ENCODE measurements at places on chromosomes 3 and 15. TPM values are rescaled to one million over a fixed set of nuclear protein-coding genes. Genes with fewer than 3 reads are reported as not detected.

DNA sequence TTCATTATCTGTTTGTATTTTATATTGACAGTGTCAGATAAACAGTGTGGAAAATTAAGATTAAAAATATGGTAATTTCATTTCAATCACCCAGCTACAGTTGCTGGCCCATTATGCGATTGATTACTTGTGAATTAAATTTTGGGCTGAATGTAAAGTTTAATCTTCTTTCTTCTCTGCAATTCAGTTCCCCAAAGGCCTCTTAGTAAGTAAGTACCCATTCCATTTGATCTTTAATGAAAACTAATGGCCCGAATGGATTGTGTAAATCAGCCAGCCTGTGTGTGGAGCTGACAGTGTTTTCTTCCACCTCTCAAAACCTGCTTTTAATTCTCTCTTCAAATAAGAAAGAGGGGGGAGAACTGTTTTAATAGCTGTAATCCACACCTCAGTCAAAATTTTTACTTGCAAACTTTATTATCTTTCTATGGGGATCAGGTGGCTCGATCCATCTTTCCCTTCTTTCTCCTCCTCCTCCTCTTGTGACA, 307.1 kb downstream of the IL20RB start:
- no peak for DNase-seq

CYP1A1 gene
- 0.36 TPM for total RNA-seq

TRH gene
- 0.64 TPM for total RNA-seq

GRCh38 chr3:141426404-141427034, 58.2 kb downstream of the ZBTB38 start:
- DNase-seq = peak; percentile 68

DNA sequence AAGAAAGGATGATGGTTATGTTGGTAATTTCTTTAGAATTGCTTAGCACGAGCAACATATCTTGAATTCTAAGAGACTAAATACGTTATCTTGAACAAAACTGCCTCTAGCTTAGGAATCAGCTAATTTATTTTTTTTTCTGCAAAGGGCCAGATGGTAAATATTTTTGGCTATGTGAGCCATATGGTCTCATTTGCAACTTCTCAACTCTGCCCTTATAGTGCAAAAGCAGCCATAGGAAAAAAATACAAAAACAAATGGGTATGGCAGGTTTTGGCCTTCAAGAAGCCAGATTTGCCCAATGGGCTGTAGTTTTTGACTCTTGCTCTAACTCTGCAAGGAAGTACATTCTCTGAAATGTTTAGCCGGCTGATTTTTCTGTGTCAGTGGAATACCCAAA, 11.9 kb downstream of the OXSM start:
- no peak for DNase-seq

GRAMD2A gene
- 7.8 TPM for total RNA-seq

DNA sequence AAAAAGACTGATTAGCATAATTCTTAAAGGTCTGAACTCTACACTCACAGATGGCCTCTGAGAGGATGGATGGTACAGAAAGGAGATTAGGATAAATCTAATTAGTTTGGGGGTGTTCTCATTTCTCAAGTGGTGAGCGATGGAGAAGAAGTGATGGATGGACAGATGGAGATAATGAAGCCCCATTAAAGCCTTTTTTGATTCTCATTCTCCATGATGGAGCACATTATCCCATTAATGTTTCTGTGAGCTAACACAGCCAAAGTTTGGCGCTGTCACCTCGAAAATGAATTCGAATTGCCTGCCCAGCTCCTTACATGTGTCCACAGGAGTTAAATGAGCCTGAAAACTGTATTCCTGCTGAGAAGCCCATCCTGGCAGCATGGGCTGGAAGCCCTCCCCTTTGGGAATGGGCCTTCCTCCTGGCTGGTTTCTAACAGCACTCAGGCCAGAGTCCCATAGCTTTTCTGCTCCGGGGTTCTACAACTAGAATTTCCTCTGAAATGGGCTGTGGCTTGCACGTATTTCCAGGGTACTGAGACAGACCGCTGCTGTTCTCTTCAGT, 726.0 kb upstream of the CFAP20DC start:
- DNase-seq = no peak

ACKR2 gene
- total RNA-seq = 0.66 TPM

- no peak for DNase-seq
Observed at GRCh38 chr3:157310329-157311052, 126.2 kb upstream of the PTX3 start.

DNA sequence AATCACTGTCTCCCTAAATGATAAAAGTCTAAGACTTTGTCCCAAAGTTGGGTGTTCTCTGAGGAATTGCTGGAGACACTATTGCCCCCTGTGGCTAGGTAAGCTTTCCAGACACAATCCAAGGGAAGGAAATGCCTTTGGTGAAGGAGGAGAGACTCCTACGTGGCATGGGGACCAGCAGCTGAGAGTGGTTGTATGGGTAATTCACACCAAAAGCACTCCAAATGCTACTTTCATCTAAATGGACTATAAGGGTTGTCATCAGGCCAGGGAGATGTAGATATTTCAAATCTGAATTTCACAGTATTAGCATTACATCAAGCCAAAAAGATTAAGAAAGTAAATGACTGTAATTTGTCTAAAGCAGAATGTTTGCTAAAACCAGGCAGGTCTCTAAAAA, 400.8 kb upstream of the THBS1 start:
- DNase-seq = no peak

CLDN11 gene
- total RNA-seq = 50.6 TPM

- peak; percentile 70 for DNase-seq
Observed at GRCh38 chr3:37243820-37244748, 69.7 kb upstream of the LRRFIP2 start.

- DNase-seq = no peak
Observed at GRCh38 chr3:45994419-45995235, 997 bp downstream of the FYCO1 start.

RLBP1 gene
- 5.3 TPM for total RNA-seq

- no peak for DNase-seq
Observed at GRCh38 chr3:68287101-68287500, 632.7 kb upstream of the SUCLG2 start.

FBXO40 gene
- total RNA-seq = 3.2 TPM

GPR62 gene
- total RNA-seq = 6.8 TPM

PRSS50 gene
- total RNA-seq = not detected

DNA sequence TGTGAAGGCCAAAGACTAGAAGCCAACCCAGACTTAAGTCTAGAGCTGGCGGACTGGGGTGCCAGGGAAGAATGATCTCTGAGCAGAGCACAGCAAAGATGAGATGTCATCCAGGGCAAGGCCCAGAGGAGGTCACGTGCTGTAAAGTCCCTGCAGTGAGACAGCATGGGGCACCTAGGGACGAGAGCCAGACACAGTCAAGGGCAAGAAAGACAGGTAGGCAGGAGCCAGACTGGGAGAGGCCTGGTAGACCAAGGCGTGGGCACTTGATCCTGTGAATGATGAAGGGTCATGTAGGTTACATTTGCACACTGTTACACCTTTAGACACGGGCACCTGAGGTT, 379.7 kb upstream of the PROK2 start:
- no peak for DNase-seq

ACTR8 gene
- total RNA-seq = 38.1 TPM

GRCh38 chr15:42356851-42357250, 2.5 kb upstream of the CAPN3 start:
- no peak for DNase-seq

CEMIP gene
- 25.5 TPM for total RNA-seq

- no peak for DNase-seq
Observed at GRCh38 chr3:63413523-63413922, 135.4 kb downstream of the SYNPR start.
